ENCODE measurements at places on chromosomes 2 and 18.

GRCh38 chr2:13660231-13660630 is 943.5 kb downstream of the TRIB2 start:
- DNase-seq = no peak

GRCh38 chr2:20469595-20469994 is 22.7 kb downstream of the RHOB start:
- no peak for DNase-seq

GRCh38 chr2:174544156-174544555 is 53.4 kb downstream of the WIPF1 start:
- no peak for DNase-seq

DNA sequence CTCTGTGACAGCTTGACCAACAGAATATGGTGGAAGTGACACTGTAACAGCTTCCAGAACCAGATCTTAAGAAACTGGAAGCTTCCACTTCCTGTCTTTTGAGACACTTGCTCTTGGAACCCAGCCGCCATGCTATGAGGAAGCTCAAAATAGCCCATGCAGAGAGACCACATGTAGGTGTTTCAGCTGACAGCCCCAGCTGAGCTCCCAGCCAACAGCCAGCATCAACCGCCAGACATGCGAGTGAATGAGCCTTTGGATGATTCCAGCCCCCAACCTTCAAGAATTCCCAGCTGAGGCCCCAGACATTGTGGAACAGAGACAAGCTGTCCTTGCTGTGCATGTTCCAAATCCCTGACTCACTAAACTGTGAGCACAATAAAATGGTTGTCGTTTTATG is 27.9 kb downstream of the ACVR1 start:
- DNase-seq = no peak

All from H7 (cell line).